ENCODE measurements at places on chromosomes 1 and 21.

DNA sequence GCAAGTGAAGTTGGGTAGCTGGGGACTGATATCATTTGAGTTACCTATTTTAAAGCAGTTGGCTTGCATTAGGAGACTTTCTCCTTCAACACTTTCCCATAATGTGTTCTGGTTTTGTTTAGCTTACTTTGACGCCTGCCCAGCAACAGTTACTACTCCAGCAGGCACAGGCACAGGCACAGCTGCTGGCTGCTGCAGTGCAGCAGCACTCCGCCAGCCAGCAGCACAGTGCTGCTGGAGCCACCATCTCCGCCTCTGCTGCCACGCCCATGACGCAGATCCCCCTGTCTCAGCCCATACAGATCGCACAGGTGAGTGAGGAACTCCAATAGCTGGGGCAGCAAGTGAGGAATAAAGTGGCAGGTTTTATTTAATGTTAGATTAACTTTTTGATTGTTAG, 144.3 kb downstream of the CD247 start:
- no peak for DNase-seq

DNA sequence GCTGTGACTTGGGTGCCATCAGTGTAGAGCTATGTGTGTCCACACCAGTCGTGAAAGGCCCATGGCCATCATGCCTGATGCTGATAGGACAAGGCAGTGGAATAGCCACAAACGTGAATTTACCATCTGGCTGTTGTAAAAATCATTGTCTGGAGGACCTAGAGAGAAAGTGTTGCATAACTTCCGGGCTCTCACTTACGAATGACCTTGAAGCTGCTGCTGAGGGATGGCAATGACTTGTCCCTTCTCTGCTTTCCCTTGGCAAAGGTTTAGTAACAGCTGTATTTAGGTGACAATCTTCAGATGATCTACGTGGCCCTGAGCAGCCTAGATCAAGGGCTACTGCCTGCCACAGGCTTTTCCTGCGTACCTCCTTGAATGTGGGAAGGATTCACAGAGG, 5.8 kb downstream of the ATP1B1 start:
- DNase-seq: no peak

DNA sequence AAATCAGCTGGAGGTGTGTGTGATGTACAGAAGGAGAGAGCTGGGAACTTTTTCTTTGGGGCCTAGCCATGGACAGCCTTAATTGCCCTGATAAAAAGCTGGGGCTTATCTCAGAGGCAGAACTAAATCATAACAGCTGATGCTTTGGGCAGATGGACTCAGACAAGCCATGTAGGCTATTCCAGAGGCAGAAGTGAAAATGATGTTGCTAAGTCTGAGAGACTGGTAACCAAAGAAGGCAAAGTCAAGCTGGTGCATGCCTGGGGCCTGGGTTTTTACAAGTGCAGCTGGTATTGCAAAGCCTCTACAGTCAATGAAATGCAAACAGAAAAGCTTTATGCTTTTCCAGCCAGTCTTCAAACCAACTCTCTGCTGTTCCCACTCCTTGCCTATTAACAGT, 39.0 kb upstream of the LMX1A start:
- DNase-seq: no peak

DNA sequence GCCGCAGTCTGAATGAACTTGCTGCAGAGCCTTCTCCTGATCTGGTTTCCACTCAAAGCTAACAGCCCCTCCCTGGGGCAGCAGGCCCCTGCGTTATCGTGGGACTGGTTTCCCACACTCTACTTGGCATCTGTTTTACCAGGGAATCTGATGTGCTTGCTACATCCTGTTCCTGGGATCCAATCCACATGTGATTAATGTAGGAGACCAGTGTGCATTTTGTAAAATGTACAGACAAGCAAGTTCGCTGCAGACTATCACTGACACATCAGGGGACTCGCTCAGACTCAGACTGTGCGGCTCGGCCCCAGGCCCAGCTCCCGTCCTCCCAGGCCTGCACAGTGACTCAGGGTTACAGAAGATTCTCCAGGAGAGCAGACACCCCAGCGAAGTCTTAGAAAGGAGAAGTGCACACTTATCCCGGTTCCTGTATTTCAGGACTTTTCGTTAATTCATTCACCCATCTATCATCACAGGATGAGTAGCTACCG, 340.1 kb downstream of the MATN1 start:
- no peak for DNase-seq

DNA sequence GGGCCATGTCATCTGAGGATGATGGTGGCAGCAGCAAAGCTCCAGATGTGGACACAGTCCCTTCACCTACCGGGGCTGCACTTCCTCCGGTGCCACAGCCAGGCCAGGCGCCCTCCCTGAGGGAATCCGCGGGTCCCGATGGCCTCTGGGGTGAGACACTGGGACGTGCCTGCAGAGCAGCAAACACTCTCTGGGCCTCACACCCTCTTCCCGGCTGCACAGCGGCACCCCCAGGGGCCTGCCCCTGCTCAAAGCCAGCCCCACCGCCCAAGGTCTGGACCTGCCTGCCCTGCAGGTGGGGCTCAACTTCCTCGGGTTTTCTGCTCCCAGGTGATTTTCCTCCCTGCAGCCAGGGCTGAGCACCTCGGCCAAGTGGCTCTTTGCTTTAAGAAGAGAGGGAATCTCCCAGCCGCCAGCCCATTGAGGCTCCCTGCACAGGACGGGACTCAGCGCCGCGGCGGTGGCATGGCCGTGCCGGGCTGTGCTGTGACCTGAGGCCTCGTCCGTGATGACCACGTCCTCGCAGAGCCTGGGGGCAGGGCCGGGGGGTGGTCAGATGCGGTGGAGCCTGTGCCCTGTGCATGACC, 21.3 kb upstream of the COL18A1 start:
- DNase-seq: no peak

Data from hematopoietic multipotent progenitor cell treated with erythropoietin and hydrocortisone succinate and interleukin-3 and kit ligand, for 8 days (in vitro differentiated cells).